ENCODE measurements at places on chromosomes 5 and 9.

GRCh38 chr9:34719021-34719768 lies 9.3 kb upstream of the CCL21 start:
- no peak for DNase-seq

DNA sequence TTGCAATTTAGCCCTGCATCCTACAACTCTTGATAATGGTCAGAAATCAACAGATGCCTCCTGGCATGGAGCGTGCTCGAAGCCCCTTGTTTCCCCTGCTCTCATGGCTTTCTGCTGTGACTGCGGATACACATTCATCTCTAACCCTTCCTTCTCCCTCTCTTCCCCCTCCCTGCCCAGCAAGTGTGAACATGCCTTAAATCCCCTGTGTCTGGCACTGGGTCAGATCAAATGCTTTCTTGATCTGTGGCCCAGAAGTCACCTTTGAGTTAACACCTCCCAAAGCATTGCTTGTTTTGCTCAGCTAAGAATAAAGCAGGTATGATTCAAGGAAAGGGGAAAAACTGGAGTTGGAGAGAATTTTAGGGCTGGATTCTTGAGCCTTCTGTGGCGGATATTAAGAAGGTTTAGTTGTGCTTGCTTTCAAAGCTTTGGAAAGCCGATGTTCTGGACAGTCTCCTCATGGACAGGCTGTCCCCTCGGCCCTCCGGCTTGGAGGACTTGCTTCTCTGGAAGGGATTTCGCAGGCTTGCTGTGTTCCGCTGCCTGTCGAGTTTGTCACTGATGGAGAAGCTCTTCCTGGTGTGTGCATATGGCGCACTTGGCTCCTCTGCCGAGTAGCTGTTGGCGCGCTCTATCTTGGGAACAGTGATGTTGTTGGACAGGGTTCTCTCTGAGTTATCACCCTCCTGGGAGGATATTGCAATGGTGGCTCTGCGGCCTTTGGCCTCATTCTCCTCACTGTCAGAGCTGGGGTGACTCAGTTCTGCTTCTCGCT lies 121.3 kb upstream of the KLF9 start:
- DNase-seq: no peak

- DNase-seq: no peak
Measured at GRCh38 chr5:107512029-107512428, 158.7 kb downstream of the EFNA5 start.

- DNase-seq: no peak
Measured at GRCh38 chr9:1018121-1018520, 32.0 kb upstream of the DMRT2 start.

GRCh38 chr5:13553896-13554295 lies 390.6 kb downstream of the DNAH5 start:
- DNase-seq: no peak

GRCh38 chr9:72065076-72065475 lies 4.7 kb upstream of the C9orf57 start:
- no peak for DNase-seq

- no peak for DNase-seq
Measured at GRCh38 chr9:93898502-93899426, 56.4 kb downstream of the BARX1 start.

- no peak for DNase-seq
Measured at GRCh38 chr9:38424918-38425317, 664 bp upstream of the IGFBPL1 start.

- no peak for DNase-seq
Measured at GRCh38 chr5:173775261-173776197, 112.6 kb upstream of the CPEB4 start.

DNA sequence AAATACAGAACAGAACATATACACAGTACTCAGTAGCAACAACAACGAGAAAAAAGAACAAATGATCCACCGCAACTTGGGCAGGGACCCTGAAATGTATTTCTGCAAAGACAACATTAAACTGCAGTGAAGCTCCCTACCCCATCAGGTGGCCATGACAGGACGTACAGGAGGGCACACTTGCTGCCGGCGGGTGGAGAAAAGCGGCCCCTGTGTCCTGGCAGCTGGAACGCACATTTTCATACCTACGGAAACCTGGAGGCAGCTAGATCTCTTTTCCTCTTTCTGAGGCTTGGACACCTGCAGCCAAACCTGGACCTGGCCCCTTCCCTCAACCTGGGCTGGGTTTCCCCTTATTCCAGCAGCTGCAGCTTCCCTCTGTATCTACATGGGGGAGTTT lies 42.2 kb upstream of the ZNF354B start:
- no peak for DNase-seq

DNA sequence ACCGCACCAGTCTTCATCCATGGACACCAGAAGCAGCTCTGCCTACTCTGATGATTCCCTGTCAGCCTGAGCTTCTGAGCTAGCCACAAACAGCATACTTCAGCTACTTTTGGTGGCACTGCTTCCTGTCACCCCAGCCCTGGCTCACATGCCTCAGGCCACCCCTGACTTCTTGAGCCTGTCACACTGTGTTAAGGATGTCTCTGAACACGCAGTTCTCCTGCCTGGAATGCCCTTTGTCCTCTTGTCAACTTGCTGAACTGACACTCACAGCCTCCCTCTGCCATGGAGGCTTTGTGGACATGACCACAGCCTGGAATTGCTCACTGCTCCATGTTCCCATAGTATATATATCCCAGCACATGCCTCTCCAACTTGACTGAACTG lies 7.2 kb downstream of the MACROH2A1 start:
- no peak for DNase-seq

DNA sequence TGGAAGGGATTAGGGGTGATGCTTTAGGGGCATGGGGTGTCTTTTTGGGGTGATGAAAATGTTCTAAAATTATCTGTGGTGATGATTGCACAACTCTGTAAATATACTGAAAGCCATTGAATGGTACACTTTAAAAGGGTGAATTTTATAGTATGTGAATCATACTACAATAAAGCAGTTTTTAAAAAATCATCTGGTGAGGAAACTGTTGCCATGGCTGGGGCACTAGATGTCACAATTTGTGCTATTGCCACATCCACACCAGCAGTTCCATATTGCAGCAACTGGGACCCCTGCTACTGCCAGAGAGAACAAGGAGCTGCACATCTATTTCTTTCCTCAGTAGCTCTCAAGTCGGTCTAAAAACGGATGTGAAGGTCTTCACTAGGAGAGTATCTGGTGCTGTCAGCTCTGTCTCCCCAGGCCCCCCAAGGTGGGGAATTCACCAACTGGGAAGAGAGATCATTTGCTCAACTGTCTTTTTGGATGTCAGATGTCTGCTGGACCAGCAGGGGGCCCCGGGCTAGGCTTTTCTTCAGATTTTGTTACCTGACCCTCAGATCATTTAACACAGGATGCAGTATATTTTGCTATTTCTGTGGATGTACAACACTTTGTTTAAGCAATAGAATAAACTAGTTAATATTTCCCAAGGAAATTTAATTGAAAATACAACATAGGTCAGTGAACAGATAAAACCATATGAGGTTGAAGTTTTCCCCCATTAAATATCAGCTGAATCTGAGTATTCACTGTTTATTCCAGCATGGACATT lies 13.2 kb downstream of the CMYA5 start:
- peak; percentile 43 for DNase-seq

Data from CD4-positive, alpha-beta T cell treated with Interleukin-6 for 4 hours (primary cell).